ENCODE measurements at places on chromosomes 6 and 20. TPM values are rescaled to one million over a fixed set of nuclear protein-coding genes. Genes with fewer than 3 reads are reported as not detected.

The RAD21L1 gene
- not detected for total RNA-seq

DNA sequence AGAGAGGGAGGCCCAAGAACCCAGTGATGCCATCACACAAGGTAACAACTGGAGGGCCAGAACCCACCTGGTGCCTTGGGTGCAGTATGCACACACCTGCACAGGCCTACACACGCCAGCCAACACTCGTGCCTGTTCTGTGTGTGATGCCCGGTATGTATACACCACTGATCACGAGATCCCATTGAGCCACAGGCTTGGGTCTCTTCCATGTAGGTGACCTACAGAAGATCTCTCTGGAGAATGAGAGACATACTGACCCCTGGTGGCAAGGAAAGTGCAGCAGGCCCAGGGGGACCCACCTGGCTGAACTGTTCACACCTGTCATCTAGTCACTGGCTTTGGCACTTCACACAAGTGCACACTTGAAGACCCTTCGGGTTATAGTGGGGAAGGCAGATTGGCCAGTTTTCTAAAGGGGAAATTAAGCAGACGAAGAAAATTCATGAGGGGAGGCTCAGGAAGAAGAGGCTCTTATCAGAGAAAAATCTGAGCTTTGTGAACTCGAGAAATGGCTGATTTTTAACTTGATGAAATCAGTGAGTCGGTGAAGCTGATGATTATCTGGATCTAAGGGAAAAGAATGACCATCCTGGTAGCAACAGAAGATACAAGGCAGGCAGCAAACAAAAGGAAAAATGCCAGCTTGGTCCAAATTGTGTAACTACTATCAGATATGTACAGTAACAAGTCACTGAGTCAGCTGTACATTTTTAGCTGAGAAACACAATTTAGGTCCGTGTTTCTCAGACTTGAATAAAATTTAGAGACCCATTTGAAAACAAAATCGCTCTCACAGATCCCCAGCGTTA lies 69.1 kb upstream of the PBOV1 start:
- no peaks in the 10 kb centered on the region for H3K4me1 ChIP-seq
- H3K27me3 ChIP-seq: no peaks in the 10 kb centered on the region
- H3K36me3 ChIP-seq: no peaks in the 10 kb centered on the region
- no peak for DNase-seq
- no peak overlapping the region for H3K27ac ChIP-seq
- H3K4me3 ChIP-seq: no peak overlapping the region

The SH3BGRL2 gene
- 5.8 TPM for total RNA-seq

GRCh38 chr6:39850736-39851297 lies 58.6 kb downstream of the DAAM2 start:
- no peaks in the 10 kb centered on the region for H3K27me3 ChIP-seq
- DNase-seq: no peak
- H3K27ac ChIP-seq: peak overlapping the region; percentile 69
- H3K36me3 ChIP-seq: no peaks in the 10 kb centered on the region
- H3K4me1 ChIP-seq: peaks cover 87% of the 10 kb centered on the region

The PPIL6 gene
- 3.9 TPM for total RNA-seq

GRCh38 chr20:5270603-5271002 lies 46.2 kb downstream of the PROKR2 start:
- no peak overlapping the region for H3K27ac ChIP-seq
- no peaks in the 10 kb centered on the region for H3K4me1 ChIP-seq
- no peak overlapping the region for H3K4me3 ChIP-seq

The ROS1 gene
- 0.08 TPM for total RNA-seq

DNA sequence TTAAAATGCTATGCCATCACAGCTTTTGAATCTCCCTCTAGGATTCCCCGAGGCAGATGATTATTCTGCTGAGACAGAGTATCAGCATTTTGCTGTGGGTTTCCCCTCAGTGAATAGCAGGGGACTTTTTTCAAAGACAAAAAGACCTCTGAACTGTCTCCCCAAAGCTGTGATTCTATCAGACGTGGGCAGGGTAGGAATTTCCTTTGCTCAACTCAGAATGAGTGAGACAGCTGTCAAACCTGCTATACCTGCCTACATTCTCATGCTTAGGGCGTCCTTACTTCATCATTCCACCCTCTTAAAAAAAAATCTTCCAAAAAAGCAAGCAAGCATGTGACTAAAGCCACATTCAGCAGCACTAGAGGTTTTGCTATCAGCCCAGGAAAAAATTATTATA lies 147.6 kb upstream of the FAM83B start:
- no peaks in the 10 kb centered on the region for H3K27me3 ChIP-seq
- no peaks in the 10 kb centered on the region for H3K4me1 ChIP-seq
- no peaks in the 10 kb centered on the region for H3K36me3 ChIP-seq
- no peak overlapping the region for H3K27ac ChIP-seq

GRCh38 chr6:29964518-29964886 lies 22.2 kb downstream of the HLA-A start:
- H3K36me3 ChIP-seq: no peaks in the 10 kb centered on the region
- peak overlapping the region; percentile 93 for H3K27ac ChIP-seq
- H3K4me1 ChIP-seq: peaks cover 54% of the 10 kb centered on the region
- no peaks in the 10 kb centered on the region for H3K27me3 ChIP-seq

- peaks cover 14% of the 10 kb centered on the region for H3K4me1 ChIP-seq
- H3K27ac ChIP-seq: no peak overlapping the region
- no peak overlapping the region for H3K4me3 ChIP-seq
Observed at GRCh38 chr6:15674690-15675386, 12.0 kb upstream of the DTNBP1 start.

The SGK2 gene
- total RNA-seq: 0.30 TPM

The SLCO4A1 gene
- 12.7 TPM for total RNA-seq

DNA sequence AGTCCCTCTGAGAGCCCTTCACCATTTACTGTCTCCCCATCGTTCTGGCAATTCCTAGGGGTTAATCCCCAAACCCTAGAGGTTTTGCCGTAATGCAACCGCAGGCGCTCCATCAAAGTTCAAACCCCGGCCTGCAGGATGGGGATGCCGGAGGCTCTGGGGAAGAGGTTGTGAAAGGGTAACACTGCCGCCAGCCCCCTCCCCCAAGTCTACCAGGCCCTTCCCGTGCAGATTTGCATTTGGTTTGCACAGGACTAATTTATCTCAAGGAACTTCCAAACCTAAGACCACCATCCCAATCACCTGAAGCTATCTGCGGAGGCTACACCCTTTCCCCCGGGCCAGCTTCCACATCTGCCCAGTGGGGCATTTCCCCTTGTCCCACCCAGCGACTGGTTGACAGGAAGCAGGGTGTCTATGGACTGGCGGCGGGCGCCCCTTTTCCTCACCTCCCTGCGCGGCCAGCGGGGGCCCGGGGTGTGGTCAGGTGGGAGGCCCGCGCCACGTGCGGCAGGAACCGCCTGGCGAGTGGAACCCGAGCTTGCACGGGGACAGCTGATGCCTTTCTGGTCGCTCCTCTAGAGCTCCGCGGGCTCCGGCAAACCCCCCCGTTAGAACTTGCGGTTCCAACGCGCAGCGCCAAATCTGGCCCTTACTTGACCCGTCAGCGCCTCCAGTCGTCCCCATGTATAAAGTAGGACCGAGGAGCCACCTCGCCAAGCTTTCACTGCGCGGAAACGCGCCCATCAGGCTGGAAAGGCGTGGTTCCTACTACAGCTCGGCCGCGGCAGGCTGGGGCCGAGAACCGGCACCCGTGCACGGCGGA lies 9.4 kb upstream of the SLC4A11 start:
- H3K27ac ChIP-seq: no peak overlapping the region
- peak; percentile 39 for DNase-seq
- no peaks in the 10 kb centered on the region for H3K27me3 ChIP-seq
- peak overlapping the region; percentile 50 for H3K4me3 ChIP-seq

DNA sequence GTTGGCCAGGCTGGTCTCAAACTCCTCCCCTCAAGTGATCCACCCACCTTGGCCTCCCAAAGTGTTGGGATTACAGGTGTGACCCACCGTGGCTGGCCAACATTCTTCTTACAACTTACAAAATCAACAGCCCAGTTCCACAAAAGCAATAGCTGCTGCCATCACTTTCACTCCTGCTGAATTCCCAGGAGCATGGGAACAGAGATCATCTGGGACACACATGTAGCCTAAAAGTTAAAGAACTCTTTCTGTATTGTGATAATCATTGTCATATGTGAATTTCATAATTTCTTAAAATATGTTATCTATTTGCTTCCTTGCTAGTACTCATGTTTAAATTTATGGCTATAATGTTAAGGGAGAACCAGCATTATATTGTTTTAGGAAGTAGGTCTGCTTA lies 51.7 kb downstream of the NCOA6 start:
- no peak overlapping the region for H3K4me3 ChIP-seq
- H3K4me1 ChIP-seq: peaks cover 16% of the 10 kb centered on the region
- no peaks in the 10 kb centered on the region for H3K27me3 ChIP-seq

GRCh38 chr6:157635388-157636244 lies 187.4 kb upstream of the SNX9 start:
- peaks cover 10% of the 10 kb centered on the region for H3K36me3 ChIP-seq
- no peak for DNase-seq
- H3K27ac ChIP-seq: no peak overlapping the region

All from left ventricle myocardium inferior (tissue), 1 donor.